ENCODE measurements at places on chromosomes 1 and 21. TPM values are rescaled to one million over a fixed set of nuclear protein-coding genes. Genes with fewer than 3 reads are reported as not detected.

Gene VHLL
- total RNA-seq: not detected

Gene CLCN6
- total RNA-seq: 7.4 TPM

Gene CXADR
- 56.7 TPM for total RNA-seq

Gene FMO5
- total RNA-seq: 0.21 TPM
